ENCODE measurements at places on chromosomes 2 and 18.
A peak's percentile ranks its signal among the peaks of the same experiment; 100 is the strongest.

DNA sequence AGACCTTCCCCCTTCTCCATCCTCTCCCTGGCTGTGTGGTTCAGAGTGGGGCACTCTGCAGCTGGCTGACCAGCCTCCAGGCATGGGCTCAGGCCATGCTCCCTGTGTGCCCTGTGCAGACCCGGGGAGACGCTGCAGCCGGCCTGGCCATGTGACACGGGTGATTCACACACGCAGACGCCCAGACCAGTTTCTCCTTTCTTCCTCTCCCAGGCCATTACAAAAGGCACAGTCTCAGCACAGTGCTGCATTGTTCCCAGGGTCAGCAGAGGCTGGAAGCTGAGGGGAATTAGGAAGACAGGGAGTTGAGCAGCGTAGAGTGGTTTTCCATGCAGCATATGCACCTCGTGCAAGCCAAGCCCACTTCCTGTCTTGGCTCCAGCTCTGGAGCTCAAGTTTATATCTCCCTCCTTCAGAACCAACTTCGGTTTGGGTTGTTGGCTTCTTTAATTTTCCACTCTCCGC, 288.5 kb downstream of the TNS1 start:
- DNase-seq, result no peak

DNA sequence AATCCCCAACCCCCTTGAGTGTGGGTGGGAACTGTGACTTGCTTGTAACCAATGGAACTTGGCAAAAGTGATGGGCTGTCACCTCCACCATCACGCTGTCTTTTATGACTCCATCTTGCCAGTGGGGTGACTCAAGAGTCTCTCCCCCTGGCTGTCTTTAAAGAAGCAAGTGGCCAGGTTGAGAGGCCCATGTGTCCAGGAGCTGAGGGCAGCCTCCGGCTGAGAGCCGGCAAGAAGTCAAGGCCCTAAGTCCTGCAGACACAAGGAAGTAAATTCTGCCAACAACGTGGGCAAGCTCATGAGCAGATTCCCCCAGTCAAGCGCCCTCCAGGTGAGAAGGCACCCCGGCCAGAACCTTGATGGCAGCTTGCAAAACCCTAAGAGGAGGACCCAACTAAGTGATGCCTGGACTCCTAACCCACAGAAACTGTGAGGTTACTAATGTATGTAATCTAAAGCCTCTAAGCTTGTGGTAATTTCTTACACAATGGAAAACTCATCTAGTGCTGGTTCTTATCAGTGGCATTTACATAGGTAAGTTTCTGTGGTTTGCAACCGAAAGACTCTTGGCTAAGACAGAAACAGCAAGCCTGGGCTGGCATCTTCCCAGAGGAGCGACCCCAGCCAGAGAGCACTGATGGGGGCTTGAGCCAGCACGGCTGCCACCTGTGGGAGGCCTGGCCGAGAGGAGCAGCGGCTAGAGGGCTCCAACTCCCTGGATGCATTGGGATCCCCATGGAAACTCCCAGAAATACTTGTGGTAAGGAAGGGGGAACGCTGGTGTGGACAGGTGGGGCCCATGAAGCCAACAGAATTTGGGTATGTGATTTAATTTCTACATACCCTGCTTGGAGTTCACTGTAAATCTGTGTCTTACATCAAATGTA, 49.3 kb downstream of the CIB4 start:
- no peak for DNase-seq

DNA sequence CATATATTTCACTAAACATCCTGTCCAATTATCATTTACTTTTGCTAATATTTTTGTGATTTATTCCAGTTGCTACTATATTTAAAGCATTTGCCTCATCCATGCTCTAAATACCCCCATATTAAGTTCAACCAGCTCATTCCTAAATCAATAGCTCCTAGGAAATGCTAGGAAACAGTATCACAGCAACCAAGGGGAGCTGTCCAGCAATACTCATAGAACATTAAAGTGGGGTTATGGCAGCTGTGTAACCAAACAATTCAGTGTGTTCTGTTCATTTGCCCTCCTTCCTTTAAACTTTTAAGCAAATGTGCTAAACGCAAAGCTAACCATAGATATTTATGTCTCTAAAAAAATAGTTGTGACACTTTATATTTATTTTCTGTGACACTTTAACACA, 41.1 kb downstream of the ACVR1C start:
- no peak for DNase-seq

GRCh38 chr2:132911726-132912724, 242.0 kb upstream of the LYPD1 start:
- DNase-seq, result no peak

GRCh38 chr2:71460595-71461303, 7.4 kb downstream of the DYSF start:
- DNase-seq, result no peak

GRCh38 chr18:79476031-79476917, 80.5 kb downstream of the NFATC1 start:
- no peak for DNase-seq

- no peak for DNase-seq
These were observed 3.6 kb upstream of the GPC1 start for GRCh38 chr2:240431661-240432424.

DNA sequence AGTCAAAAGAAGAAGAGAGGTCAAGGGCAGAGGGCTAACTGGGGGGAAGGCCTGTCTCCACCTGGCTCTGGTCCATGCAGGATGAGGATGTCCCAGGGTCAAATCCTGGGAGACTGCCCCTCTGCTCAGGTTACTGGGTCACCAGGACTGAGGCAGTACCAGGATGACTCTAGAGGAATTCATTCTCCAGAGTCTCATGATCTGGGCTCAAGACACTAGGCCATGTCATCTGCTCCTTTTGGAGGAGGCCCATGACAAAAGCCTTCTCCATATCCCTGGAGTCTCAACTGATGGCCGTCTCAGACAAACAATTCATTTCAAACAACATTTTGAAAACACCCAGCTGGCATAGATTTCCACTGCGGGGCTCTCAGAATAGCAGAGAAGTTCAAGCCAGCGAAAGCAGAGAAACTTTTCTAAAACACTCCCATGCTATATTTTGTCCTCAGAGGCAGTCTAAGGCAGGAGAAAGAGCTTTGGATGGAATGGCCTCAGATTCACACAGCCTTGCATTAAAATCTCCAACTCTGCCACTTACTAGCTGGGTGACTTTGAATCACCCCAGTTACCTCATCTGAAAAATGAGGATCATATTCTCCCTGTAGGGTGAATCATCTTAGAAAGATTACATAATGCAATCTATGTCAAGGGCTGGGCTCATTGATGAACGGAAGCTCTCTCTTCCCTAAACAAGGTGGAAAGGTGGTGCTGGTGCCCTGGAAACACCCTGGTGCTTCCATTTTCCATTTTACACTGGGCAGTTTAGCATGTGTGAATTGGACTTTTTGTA, 48.8 kb upstream of the LCLAT1 start:
- DNase-seq, result no peak

GRCh38 chr18:12597760-12598159, 60.1 kb downstream of the SPIRE1 start:
- no peak for DNase-seq

DNA sequence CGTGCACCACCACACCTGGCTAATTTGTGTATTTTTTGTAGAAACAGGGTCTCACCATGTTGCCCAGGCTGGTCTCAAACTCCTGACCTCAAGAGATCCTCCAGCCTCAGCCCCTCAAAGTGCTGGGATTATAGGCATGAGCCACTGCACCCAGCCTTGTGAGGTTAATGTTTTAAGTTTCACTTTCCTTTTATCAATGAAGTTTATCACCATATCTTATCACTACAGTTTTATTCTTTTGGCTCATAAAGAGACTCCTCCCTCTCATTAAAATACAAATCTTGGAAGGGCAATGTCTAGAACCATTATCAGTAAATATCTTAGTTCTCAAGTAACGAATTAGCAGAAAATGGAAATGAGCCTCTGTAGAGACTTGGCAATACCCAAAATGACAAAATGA, 173.8 kb downstream of the BCL11A start:
- no peak for DNase-seq

GRCh38 chr2:68734688-68735525, at the start of gene ARHGAP25:
TSS of gene ARHGAP25 (plus strand) at chr2:68734811. CDS start at chr2:68735200, 389 bp downstream.
- peak; percentile 87 for DNase-seq

DNA sequence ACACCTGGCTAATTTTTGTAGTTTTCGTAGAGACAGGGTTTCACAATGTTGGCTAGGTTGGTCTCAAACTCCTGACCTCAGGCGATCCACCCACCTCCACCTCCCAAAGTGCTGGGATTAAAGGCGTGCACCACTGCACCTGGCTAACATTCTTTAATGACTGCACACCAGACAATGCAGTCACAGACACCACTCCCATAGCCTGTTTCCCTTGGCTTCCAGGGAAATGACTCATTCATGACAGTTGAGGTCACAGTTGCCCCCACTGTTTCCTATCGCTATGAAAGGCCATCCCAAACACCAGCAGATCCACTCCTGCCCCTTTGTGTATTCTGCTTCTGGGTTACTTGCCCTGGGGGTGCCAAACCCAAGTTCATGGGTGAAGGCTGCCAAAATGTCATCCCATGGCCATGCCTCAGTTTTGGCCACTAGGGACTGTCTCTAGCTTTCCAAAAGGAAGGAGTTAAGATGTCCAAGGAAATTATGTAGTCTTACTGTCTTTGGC, 8.7 kb downstream of the CHMP1B start:
- no peak for DNase-seq

- DNase-seq, result peak; percentile 64
These were observed 18.5 kb downstream of the PMAIP1 start for GRCh38 chr18:59918320-59918755.

- no peak for DNase-seq
These were observed 122.5 kb downstream of the TPGS2 start for GRCh38 chr18:36706134-36706881.

GRCh38 chr2:215419113-215419512, 16.8 kb downstream of the FN1 start:
- no peak for DNase-seq

DNA sequence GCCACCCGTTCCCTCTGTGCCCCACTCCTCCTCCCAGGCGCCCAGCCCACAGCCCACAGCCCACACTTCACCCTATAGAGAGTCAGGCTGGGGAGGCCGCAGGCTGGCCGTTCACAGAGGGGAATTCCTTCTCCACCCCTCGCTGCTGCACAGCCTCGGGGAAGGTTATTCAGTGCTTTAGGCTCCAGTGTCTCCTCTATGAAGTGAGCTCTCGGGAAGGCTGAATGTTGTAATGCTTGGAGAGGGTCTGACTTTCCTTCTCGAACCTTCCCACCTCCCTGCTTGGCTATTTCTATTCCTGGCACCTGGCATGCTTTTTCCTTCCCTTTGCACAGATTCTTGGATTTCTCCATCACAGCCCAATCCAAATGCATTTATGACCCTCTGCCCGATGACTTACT, 62.5 kb upstream of the SMAD7 start:
- no peak for DNase-seq

GRCh38 chr2:114025030-114025429, 135.1 kb downstream of the ACTR3 start:
- DNase-seq, result no peak

DNA sequence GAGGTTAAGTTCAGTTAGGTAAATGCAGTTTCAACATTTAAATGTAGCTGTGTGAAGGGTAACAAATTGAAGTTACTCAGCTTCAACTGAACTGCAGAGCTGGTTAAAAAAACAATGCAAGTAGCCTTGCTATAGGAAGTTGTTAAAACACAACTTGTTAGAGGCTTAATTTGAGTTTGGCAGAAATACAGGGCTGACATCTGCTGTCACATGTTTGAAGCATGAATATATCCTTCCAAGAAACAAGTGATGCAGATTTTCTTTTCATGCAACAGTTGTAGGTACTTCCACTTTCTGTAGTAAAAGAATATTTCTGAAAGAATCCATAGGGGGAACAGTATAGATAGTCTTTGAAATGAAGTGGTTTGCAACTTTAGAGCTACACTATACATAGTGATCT, 208.7 kb upstream of the RASGRP3 start:
- DNase-seq, result no peak

DNA sequence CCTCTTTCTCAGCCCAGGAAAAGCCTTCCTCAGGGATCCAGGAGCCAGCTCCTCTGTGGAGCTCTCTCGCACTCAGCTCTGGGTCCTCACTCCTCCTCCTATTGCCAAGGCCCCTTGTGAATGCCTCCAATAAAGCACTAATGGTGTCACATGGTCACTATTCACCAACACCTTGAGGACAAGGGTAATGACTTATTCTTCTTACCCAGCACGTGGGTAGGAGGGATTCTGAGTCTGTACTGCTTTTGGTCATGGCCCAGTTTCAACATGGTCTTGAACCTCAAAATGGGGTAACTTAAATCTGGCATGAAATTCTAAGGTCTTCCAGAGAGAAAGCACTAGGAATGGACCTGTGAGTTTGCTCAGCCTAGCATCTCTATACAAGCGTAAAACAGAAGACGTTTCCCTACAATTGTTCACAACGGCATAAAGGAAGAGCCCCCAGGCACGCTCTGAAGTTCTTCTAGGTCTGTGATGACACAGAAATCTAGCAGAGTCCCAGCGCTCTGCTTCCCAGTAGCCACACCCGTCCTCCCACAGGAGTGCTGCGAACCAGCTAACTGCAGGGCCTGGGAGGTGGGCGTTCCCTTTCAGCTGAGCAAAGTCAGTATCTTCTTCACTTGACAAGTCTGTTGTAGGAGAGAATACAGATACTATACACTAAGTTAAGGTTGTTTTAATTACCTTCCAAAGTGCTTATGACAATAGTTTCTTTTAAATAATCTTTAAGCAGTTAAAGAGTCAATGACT, 14.6 kb upstream of the KIDINS220 start:
- no peak for DNase-seq

DNA sequence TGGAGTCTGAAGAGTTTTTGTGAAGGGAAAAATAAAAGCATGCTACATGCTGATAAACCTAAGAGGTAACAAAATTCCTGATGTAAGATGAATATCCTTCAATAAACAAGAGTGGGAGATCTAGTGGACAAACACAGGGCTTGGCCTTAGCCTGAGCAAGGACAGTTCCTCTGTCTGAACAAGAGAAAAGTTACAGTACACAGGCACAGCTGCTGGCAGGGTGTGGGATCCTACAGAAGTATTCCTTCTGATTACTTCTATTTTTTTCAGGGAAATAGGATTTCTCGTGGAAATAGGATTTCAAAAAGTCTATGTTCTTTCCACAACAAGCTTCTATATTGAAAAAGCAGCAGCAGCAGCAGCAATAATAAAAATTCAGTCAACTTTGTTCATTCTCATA, 54.1 kb downstream of the NBAS start:
- DNase-seq, result no peak

DNA sequence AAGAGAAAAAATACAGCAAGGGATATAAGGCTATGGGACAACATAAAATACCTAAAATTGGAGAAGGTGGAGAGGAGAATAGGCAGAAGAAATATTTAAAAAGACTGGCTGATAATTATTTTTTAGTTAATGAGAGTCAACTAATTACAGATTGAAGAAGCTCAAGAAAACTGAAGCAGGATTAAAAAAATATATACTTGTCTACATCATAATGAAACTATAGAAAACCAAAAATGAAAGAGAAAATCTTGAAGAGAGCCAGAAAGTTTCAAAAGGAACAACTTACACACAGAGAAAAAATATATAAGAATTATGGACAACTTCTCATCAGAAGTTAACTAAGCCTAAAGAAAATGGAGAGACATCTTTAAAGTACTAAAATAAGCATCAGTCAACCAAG, 62.9 kb upstream of the APCDD1 start:
- DNase-seq, result no peak

Data from GDM1 (cell line).